ENCODE measurements at places on chromosomes 5 and 9.

DNA sequence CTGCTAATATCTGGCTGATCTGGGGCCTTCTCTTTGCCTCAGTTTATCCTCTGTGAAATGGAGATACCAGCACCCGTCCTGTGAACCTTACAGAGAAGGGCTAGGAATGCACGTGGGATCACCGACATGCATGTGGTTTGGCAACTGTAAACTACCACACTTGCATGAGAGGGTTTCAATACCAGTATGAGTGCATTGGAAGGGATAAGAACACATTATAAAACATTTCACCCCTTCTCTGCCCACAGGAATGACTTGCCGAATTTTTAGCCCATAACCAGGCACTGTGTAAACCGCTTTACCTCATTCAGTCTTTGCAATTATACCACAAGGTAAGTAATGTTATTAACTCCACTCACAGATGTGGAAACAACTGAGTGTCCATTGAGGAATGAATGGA, 8.9 kb upstream of the RAB14 start:
- no peak for DNase-seq

DNA sequence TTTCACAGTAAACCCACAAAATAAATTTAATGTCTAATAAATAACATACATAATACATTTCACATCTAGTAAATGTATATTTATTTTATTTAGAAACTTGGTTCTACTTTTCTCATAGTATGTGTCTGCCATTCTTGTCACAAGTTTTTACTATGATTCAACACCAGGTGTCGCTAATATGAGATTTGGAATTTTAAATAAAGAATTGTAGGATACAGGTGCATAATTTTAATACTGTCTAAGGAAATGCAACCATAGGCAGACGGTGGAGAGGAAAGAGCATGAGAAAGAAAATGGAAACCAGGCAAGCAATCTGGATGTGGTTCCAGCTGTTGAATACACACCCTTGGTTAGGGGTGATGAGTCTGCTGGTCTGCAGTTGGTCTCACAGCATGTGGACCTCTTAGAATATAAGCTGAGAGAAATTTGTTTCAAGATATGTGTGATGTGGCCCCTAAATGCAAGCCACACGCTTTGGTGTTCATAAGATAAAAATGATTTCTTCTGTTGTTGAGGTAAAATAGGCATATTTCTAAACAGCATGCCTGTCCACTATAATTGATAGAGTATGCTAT, 114.7 kb upstream of the TXNDC8 start:
- DNase-seq = no peak

DNA sequence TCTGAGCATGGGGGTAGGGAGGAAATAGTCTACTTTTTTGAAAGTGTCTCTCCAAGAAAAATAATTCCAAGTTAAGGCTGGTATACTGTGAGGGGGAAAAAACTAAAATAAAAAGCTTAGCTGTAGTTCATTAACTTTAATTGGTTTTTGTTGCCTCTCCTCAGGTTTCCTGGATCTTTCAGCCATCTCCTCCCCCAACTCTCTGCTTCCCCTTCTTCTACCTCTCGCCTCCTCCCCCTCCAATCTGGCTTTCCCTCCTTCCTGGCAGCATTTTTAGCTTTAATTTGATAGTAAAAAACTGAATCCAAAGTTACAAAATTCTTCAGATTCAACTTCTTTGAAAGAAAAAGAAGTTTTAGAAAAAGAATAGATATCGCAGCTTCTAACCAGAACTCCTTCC, 462.6 kb downstream of the CETN3 start:
- no peak for DNase-seq

DNA sequence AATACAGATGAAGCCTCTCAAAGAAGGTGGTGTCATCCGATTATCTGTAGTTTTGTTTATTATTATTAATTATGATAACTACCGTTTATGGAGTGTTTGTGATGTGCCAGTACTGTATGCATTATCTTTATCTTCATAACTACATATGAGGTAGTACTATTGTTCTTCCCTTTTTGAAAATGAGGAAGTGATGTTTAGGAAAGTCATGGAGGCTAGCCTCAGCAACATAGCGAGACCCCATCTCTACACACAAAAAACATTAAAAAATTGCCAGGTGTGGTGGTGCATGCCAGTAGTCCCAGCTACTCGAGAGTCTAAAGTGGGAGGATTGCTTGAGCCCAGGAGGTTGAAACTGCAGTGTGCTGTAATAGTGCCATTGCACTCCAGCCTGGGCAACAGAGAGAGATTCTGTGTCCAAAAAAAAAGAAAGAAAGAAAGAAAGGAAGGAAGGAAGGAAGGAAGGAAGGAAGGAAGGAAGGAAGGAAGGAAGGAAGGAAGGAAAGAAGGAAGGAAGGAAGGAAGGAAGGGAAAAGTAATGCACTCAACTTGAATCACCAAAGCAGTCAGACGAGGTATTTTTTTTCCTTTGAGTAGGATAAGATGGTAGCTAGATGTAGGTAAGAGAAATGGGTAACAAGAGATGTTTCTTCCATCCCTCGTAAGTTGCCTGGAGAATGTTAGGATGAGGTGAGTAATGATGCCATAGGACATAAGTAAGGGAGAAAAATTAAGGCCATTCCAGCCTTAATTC, 47.8 kb downstream of the PAM start:
- DNase-seq = no peak

DNA sequence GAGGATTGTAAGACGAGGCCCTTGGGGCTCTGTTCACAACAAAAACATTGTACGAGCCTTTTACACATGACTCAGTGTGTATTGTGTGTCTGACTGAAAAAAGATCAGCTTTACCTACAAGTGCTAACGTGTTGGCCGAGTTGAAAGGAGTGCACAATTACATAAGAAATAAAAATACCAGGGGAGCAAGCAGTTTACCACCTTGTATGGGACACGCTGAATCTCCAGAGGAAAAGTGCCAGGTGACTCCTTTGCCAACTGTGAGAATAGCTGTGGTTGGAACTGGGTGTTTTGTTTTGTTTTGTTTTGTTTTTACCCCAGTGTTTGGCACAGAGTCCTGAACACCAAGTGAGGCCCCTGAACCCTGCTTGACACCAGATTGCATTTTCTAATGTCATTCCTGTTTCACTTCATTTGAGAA, 32.8 kb upstream of the ZSWIM6 start:
- DNase-seq = no peak

GRCh38 chr5:157324237-157324636, 58.3 kb downstream of the CYFIP2 start:
- DNase-seq = no peak

GRCh38 chr5:10627160-10627701, 63.4 kb downstream of the ANKRD33B start:
- DNase-seq = no peak

GRCh38 chr9:78031893-78032729, 500 bp upstream of the GNAQ start:
- peak; percentile 31 for DNase-seq

GRCh38 chr5:143153332-143154119, 250.0 kb downstream of the NR3C1 start:
- no peak for DNase-seq

DNA sequence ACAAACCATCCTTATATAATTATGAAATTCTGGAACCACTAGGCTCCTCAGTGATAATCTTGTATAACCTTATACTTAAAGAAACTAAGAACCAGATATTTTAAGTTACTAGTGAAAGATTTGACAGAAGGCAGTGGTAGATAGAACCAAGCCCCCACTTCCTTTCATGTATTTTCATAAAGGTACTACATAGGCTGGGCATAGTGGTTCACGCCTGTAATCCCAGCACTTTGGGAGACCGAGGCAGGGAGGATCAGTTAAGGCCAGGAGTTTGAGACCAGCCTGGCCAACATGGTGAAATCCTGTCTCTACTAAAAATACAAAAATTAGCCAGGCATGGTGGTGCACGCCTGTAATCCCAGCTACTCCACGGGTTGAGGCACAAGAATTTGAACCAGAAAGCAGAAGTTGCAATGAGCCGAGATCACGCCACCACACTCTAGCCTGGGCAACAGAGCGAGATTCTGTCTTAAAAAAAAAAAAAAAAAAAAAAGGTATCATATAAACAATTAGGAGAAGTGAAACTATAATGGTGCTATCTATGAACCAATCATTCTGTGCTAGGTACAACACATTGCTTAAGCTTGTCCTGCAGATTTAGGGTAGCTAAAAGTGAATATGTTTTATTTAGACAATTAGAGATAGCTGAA, 27.9 kb upstream of the DTWD2 start:
- DNase-seq = no peak

- DNase-seq = no peak
These were observed 47.6 kb upstream of the EXOC3 start for GRCh38 chr5:395156-395920.

GRCh38 chr9:130785053-130785452, 50.0 kb upstream of the ABL1 start:
- no peak for DNase-seq

GRCh38 chr5:39757131-39757530, 332.4 kb upstream of the DAB2 start:
- no peak for DNase-seq

GRCh38 chr9:135566552-135566951, 5.0 kb downstream of the PAEP start:
- no peak for DNase-seq

- no peak for DNase-seq
These were observed 51.4 kb downstream of the ALDH7A1 start for GRCh38 chr5:126543660-126544059.

DNA sequence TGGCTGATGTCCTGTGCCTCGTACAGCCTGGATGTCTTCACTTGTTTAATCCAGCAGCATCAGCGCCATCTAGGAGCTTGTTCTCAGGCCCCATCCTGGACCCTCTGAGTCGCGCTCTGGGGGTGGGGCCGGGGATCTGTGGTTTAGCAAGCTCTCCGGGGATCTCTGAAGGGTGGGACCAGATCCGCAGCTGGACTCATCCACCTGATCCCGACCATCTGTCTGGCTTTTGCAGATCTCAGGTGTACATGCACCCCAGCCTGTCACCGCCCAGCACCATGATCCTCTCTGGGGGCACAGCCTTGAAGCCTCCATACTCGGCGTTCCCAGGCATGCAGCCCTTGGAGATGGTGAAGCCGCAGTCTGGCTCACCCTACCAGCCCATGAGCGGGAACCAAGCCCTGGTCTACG, 15.1 kb upstream of the POMT1 start:
- no peak for DNase-seq

- peak; percentile 65 for DNase-seq
These were observed at the start of gene IQGAP2 for GRCh38 chr5:76402886-76403765. Gene IQGAP2, plus strand, starts transcription at chr5:76403285. Its CDS starts 261 bp downstream, at chr5:76403546.

GRCh38 chr5:15008476-15008875, 136.9 kb upstream of the ANKH start:
- no peak for DNase-seq

DNA sequence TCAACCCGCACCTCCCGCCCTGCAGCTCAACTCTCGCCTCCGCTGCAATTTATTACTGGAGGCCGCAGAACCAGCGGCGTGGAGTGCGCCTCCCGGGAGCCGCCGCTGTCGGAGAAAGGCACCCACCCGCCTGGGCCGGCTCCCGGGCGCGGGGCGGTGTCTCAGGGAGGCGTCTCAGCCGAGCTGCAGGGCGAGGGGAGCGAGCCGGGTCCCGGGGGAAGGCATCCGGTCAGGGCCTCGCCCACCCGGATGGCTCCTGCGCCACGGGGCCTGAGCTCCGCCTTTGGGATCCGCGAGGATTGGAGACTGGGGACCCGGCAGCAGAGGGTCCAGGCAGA, 32.9 kb downstream of the TSPAN17 start:
- no peak for DNase-seq

DNA sequence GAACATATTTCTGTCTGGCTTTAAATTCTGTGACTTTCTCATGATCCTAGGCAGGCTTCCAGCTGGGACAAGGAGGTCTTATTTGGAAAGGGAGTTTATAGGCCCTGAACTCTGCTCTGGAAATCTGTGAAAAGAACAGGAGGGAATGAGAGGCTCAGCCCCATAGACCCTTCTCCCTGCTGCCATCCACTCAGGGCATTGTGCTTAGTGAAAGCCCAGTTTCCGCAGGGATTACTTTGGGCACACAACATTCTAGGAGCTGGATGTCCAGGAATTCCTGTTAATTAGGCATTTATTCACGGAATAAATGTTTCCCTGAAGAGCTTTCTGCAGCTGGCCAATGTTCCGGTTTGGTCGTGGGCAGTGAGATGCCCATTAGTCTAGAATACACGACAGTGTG, 32.7 kb upstream of the COL15A1 start:
- no peak for DNase-seq

- DNase-seq = no peak
These were observed 715 bp upstream of the C5orf34 start for GRCh38 chr5:43515678-43516048.

DNA sequence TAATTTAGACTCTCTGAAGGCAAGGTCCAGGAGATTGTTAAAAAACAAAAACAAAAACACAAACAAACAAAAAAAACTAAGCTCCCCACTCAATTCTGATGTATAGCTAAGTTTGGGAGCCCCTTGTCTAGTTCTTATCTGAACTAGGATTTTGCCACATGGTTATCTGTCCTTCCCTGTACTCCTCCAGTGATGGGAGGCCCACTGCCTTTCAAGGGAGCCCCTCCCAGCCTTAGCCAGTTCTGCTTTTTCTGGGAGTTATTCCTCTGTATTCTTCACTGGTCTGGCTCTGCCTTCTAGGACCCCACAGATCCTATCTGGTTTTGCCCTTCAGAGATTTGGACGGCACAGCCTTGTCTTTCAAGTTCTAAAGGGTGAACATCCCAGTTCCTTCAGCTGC, 2.1 kb upstream of the ALDH1B1 start:
- DNase-seq = no peak

- DNase-seq = no peak
These were observed 8.7 kb downstream of the GALNT10 start for GRCh38 chr5:154199263-154199662.

GRCh38 chr5:92435781-92436180, 1052.7 kb upstream of the ARRDC3 start:
- no peak for DNase-seq

- DNase-seq = no peak
These were observed 97.4 kb downstream of the PPP2R2B start for GRCh38 chr5:146781157-146781556.

DNA sequence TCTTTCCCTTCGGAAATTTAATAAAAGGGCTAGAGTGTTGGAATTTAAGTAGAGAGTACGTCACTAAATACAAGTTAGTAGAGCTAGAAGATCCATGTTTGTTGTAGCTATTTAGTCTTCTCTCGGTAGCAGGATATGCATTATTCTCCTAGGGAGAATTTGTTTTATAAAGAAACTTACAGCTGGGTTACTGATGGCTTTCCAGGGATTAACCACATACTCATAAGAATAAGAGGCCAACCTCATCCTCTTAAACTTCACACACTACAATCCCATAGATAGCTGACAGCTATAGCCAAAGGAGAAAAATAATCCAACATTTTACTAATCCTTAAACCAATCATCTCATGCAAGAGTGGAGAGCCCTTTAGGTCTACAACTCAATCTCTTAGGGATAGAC, 43.0 kb downstream of the TLE1 start:
- no peak for DNase-seq

DNA sequence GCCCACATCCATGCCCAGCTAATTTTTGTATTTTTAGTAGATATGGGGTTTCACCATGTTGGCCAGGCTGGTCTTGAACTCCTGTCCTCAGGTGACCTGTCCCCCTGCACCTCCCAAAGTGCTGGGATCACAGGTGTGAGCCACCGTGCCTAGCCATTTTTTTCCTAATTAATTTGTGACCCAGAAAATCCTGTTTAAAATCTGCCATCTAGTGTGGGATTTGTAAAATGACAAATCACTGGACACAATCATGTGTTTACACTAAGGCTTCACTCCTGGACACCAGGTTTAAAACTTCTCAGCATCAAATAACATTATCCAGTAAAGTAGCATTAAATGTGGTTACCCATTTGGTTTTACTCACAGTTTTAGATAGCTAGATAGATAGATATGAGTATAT, 18.6 kb upstream of the KDM4C start:
- DNase-seq = no peak

All from stimulated activated CD8-positive, alpha-beta memory T cell treated with anti-CD3 and anti-CD28 coated beads, Interleukin-7, amount 100 ng/mL, for 1 hour (primary cell).